ENCODE measurements at places on chromosomes 2 and 18.

DNA sequence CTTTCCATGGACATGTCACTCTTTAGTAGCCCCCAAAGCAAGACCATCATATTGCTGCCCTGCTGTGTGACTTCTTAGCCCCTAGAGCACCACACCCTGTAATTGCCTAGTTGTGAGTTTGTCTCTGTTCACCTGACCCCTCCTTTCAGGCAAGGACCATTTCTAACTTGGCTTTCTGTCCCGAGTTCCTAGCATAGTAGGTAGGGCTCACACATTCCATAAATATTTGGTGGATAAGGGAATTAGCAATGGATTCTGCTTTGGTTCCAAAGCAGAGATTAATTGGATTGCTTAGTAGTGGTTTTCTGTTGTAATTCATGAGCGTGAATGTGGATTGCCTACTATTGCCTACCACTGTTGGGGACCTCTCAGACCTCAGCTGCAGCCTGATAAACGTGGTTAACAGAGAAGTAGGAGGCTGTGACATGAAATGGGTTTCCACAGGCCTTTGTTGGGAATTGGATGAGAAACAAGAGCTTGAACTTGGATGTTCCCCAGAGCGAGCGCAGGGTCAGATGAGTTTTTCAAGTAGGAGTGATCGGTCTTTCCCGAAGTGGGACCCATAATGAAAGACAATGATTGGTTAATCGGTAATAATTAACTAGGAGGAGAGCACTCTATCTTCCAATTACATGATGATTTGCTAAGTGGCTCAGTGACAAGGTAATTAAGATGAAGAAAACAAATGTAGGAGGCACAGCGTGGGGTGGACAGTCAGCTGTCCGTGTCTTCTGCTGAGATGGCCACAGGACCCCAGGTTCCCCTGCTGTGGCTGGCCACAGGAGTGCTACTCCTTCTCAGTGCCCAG lies 13.4 kb upstream of the UGT1A1 start:
- no peak for DNase-seq

DNA sequence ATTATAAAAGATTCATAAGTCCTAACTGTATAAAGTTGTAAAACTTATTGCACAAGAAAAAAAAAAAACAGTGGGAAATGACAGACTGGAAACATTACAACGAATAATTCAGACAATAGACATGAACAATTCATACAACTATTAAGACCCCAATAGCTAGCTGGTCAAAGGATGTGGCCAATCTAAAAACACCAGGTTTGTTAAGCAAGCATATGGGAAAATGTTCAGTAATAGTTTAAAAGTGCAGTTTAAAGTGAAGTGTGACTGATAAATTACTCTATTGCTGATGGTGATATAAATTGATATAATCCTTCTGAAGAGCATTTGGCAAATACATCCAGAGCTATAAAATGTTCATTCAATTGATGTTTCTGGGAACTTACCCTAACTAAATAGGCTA lies 289.0 kb downstream of the CAMKMT start:
- no peak for DNase-seq

GRCh38 chr18:39149211-39149806 lies 1583.7 kb upstream of the CELF4 start:
- DNase-seq: no peak

GRCh38 chr2:224875841-224876240 lies 159.7 kb upstream of the CCDC195 start:
- DNase-seq: no peak

- DNase-seq: no peak
Measured at GRCh38 chr2:98118161-98118560, 31.2 kb downstream of the VWA3B start.

DNA sequence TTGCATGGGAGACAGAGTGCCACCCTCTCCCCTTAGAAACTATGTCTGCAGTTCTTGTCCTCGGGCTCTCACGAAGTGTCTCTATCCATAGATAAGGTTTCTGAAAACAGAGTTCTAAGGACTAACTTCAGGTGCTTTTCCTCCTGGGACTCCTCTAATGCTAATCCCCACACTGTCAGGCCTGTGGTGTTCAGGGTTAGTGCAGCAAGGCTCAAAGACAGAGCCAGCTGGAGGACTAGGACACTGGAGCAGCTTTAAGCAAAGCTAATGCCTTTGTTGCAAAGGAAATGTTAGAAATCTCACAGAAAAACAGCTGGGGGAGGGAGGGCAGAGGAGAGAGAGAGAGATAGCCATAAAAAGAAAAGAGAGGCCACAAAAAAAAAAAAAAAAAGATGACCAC lies 824.0 kb upstream of the FSHR start:
- DNase-seq: no peak

DNA sequence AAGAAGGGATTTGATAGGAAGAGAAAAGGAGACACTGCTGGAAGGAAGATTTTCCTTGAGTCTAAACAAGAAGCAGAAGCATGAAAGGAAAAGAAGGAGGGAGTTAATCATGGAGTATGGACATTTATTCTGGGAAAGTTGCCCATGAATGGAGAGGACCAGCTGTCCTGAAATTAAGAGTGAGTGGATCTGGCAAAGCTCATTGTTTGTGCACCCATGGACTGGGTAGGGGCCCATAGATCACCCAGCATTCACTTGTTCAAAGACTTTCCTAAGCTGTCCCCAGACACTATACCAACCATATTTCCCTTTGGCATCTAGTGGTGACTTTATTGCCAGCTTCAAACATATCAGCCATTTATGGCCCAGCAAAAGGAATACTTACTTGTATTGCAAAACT lies 422.7 kb downstream of the FBXO15 start:
- no peak for DNase-seq

GRCh38 chr18:36031407-36031806 lies 36.0 kb downstream of the RPRD1A start:
- no peak for DNase-seq

DNA sequence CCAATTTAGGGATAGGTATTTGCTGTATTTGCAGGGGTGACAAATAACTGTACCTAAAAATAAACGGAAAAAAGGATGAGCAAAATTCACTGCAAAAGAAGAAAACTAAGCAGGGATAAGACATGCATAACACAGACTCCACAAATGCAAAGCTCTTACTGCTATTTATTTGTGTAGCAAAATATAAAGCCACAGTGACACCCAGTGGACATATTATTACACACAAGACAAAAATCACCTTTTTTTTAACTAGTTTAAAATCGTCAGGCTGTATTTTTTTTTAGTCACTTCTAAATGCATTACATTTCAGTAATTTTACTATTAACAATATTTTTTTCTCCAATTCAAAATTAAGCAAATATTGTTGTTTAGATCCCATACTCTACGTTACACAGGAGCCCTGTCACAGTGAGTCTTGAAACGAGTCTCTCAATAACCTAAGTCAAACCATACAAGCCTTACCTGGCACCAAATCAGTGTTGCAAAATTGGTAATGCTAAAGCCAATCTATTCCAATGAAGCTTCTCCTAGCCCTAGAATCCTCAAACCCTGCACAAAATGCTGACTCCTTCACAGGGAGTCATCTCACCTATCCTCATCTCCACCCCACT lies 23.7 kb downstream of the METTL4 start:
- no peak for DNase-seq

DNA sequence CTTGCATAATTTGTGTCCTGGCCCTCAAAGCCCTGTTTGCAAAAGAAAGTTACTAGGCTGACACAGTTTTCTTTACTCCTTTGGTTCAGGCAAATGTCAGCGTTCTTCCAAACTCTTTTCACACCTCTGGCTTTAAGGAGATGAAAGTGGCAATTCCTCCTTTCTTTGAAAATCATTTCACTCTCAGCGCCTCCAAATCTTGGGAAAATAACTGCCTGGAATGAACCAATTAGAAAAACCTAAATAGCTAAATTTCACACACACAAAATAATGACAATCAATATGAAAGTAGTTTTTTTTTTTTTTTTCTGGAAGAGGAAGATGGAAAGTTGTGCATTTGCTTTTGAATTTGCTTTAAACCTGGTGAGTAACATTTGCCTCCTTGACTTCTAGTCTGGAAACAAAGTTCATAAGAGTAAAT lies 1.7 kb downstream of the MEIS1 start:
- no peak for DNase-seq

DNA sequence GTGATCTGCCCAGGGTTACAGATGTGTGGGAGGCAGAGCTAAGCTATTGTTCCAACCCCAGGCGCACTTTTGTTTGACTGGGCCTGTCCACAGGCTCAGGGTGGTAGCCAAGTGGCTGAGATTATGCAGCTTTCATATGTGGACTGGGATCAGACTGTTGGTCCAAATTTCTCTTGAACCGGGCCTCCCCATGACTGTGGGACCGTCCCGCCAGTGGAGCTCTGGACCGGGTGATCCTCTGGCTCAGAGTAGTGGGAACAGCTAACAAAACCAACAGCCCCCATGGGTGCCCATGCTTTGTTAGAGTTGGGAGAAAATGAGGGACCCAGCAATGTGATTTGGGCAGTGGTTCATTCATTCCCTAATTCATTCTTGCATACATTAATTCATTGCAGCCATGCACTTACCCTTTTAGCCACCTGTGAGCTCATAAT lies 86.8 kb upstream of the HS6ST1 start:
- DNase-seq: no peak

DNA sequence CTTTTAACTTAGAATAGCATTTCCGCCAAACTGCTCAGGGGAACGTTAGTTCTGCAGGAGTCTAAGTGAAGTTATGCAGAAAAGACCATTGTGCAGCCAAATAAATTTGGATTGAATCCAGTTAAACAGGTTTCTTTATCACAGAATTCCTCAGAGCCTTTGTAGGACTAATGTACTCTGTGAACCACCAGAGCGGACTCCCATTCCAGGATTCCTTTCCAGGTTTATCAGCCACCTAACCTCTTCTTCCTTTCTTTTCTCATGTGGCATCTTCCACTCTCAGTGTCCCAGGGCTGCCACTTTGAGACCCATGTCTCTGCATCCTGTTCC lies 350.4 kb downstream of the TSN start:
- no peak for DNase-seq

DNA sequence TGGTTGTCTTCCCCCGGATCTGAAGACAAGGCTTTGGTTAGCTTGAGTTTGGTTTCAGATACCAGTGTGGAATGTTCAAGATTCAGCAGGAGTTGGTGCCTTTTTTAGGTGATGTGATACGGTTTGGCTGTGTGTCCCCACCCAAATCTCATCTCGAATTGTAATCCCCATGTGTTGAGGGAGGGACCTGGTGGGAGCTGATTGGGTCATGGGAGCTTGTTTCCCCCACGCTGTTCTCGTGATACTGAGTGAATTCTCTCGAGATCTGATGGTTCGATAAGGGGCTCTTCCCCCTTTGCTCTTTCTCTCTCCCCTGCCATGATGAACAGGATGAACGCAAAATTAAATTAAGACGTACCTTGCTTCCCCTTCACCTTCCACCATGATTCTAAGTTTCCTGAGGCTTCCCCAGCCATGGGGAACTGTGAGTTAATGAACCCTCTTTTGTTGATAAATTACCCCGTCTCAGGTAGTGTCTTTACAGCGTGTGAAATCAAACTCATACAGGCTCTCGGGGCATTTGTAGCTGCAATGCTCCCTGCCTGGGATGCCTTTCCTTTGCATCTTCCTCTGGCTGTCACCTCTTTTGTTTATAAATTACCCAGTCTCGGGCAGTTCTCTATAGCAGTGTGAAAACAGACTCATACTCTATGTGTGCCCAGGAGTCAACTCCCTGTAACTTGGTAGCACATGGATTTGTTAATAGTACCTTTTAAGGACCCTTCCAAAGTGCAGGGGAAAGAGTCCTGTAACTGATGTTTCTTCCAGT lies 21.3 kb downstream of the PDCD1 start:
- DNase-seq: no peak

DNA sequence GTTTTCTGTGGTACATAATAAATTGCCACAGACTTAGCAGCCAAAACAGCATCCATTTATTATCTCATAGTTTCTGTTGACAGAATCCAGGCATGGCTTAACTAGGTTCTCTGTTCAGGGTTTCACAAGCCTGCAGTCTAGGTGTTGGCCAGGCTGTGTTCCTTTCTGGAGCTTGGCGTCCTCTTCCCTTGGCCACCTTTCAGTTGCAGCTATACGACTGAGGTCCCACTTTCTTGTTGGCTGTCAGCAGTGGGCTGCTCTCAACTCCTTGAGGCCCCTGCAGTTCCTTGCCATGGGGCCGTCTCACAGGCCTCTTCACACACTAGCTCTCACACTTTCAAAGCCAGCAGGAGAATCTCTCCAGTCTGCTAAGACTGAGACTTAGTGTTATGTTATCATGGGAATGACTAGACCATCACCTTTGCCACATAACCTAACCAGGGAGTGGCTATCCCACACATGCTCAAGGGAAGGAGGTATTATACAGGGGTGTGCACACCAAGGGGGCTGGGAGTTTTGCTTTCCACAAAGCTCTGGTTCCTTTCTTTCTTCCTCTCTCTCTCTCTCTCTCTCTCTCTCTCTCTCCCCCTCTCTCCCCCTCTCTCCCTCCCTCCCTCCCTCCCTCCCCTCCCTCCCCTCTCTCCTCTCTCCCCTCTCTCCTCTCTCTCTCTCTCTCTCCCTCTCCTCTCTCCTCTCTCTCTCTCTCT lies 15.8 kb downstream of the RIOK3 start:
- DNase-seq: no peak

DNA sequence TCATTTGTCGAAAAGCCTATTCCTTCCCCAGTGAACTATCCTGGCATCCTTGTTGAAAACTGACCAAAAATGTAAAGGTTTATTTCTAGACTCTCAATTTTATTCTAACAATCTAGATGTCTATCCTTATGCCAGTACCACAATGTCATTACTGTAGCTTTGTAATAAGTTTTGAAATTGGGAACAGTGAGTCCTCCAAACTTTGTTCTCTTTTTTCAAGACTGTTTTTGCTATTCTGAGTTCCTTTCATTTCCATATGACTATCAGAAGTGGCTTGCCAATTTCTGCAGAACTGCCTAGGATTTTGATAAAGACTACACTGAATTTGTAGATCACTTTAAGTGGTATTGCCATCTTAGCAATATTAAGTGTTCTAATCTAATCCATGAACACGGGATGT lies 9.7 kb downstream of the STARD7 start:
- DNase-seq: no peak

DNA sequence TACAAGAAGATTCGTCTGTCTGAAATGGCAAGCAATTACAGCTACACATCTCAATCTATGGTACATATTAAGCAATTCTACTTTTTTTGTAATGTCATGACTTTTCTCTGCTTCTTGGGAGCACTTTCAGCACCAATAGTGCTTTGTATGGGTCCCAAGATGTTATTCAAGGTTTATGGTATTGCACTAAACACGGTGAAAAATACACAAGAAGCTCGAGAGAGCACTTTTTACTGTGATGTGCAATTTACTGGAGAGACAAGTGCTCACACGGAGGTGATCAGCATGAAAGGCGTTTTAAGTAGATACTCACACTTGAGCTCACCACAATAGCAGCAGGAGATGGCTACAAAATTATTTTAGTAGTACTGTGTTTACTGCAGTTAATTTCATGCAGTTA lies 783.6 kb downstream of the CBLN2 start:
- DNase-seq: no peak

GRCh38 chr18:79855147-79855933 lies 57.6 kb downstream of the KCNG2 start:
- no peak for DNase-seq

DNA sequence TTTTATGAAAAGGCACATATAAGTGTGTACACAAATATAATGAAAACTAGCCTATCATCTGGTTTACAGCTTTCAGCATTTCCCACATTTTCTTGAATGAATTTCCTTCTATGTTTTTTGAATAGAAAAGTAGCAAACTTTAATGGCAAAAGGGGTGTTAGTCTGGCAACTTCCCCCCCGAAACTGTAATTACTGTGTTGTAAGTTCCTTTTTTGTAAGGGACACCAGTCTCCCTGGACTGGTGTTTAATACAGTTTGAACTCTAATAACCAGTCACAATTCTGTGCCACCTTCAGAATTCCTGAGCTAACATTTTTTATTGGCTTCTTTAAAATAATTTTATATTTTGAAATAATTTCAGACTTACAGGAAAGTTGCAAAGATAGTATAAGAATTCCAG lies 94.2 kb downstream of the ACSL3 start:
- DNase-seq: no peak

- no peak for DNase-seq
Measured at GRCh38 chr2:64594226-64594989, 59.3 kb downstream of the SERTAD2 start.
